ENCODE measurements at places on chromosomes 6 and 20.

GRCh38 chr6:493840-494239 is 102.3 kb downstream of the IRF4 start:
- no peak for DNase-seq

GRCh38 chr20:36367907-36368799 is 62.0 kb downstream of the DLGAP4 start:
- DNase-seq = no peak

GRCh38 chr20:62117658-62118057 is 4.6 kb upstream of the LSM14B start:
- DNase-seq = peak; percentile 63

DNA sequence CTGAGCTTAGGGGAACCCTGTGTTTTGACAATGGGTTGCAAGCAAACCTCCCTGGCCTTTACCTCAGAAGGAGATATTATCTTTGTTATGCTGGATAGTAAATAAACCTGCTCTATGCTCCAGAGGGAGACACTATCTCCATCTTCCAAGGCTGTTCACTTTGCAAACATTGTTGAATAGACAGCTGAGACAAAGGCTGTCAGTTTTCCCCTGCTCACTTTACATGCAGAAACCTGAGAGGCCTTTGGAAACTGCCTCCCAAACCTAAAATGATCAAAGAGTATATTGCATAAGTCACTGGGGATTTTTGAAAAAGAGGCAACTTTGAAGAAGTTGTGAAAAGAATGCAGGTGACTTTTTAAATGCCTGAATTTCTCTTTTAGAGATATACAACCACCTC is 61.6 kb downstream of the MRAP2 start:
- DNase-seq = no peak

DNA sequence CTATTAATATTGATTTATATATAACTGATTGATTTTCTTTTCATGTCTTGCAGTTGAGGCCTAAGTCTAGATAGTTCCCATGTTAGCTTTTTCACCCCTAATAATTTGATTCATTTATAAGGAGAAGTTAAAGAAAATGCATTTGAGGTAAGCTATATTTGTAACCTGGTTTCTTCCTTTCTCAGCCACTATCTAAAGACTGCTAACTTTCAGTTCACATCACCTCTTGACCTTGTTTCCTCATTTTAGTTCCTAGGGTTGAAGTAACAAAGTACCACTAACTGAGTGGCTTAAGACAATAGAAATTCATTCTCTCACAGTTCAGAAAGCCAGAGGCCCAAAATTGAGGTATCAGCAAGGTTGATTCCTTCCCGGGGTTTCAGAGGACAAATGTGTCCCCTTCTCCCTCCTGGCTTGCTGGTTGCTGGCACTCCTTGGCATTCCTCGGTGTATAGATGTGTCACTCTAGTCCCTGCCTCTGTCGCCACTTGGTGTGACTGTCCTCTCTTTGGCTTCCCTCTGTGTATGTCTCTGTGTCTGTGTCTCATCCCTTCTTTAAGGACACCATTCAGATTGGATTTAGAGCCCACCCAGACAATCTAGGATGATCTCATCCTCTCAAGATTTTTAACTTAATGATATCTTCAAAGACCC is 55.9 kb upstream of the C20orf144 start:
- DNase-seq = no peak

DNA sequence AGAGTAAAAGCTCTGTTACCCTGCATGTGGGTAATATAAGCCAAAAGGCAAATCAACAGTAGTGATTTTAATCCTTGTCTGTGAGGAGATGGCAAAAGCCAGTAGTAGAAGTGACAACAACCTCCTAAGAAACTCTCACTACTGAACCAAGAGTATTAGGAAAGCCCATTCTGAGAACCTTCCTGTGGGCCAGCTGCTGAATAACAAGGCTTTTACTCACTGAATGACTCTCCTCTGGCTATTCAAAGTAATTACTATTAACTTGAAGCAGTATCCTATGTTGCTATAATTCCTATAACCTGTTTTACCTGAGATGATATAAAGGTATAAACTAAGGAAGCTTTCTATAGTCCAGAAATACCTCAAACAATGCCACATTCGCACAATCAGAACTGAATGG is 55.1 kb downstream of the CHD6 start:
- no peak for DNase-seq

DNA sequence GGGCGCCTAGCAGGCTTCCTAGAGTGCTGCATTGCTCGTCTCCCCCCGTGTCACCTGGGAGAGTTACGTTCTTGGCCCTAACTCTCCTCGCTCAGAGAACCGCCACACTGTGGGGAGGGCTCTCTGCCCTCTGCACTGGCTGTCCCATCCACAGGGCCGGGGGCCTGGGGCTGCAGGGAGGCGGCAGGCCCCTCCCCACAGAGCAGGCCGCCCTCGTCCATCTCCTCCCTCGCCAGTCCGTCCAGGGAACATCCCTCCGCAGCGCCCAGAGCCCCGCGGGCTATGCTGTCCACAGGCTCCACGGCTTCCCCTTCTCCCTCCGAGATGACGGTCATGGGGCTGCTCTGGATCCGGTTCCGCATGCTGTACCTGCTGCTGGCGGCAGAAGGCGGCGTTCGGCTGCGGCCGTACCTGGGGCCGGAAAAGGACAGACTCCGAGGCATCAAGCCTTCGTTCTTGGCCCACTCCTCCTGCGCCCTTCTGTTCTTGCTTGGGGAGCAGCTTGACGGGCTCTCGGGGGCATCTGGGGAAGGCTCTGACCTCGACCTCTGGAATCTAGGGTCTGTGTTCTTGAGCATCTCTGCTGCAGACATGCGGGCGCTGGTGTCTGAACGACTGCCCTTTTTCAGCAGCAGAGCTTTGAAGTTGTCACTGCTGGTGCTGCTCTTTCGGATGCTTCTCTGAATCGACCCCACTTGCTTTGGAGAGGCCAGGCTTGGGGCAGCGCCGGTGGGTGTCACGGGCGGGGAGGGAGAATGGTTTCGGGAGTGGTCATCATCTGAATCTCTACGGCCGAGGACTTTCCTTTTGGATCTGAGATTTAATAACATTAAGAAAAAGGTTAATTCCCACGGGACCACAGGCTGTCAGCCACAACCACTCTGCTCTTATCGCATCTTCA is 20.2 kb downstream of the HEBP2 start:
- no peak for DNase-seq

GRCh38 chr20:15011631-15012030 is 674.2 kb upstream of the FLRT3 start:
- no peak for DNase-seq

DNA sequence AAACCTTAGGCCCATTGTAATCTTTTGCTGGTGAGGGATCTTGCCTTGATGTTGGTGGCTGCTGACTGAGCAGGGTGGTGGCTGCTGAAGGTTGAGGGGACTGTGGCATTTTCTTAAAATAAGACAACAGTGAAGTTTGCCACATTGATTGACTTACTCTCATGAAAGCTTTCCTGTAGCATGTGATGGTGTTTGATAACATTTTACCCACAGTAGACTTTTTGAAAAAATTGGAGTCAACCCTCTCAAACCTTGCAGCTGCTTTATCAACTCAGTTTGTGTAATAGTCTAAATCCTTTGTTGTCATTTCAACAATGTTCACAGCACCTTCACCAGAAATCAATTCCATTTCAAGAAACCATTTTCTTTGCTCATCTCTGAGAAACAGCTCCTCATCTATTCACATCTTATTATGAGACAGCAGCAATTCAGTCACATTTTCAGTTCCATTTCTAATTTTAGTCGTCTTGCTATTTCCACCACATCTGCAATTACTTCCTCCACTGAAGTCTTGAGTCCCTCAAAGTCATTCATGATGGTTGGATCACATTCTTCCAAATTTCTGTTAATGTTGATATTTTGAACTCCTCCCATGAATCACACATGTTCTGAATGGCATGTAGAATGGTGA is 37.2 kb downstream of the CST9L start:
- no peak for DNase-seq

- DNase-seq = no peak
Measured at GRCh38 chr6:11585426-11586016, 48.0 kb downstream of the TMEM170B start.

DNA sequence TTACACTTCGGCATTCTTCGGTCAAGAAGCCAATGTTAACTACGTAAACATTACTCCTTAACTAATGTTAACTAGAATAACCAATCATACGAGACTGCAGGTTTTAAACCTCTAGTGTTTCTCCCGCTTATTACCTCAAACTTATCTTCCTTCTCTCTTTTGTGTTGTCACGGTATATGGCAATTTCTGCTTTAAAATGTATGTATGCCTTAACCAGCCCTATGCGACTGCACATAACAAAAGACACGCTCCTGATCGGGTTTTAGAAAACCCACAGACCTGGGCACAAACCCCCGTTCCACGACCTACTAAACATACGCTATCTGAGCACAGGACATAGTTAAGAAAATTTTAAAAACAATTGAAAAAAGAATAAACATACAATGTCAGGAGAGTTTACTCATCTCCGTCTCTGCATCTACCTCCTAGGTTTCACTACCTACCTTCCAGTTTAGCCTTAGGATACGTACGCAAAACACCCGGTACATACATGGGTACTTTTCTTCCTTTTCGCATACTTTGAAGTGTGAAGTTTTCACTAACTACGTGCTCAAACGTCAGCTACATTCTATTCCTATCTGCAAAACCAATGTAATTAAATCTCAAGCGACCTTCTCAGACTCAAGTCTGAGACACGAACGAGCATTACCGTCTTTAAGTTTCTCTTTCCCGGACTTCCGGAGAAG is 1.1 kb downstream of the CD164 start:
- peak; percentile 60 for DNase-seq

- no peak for DNase-seq
Measured at GRCh38 chr6:73491377-73491776, 29.5 kb downstream of the EEF1A1 start.

DNA sequence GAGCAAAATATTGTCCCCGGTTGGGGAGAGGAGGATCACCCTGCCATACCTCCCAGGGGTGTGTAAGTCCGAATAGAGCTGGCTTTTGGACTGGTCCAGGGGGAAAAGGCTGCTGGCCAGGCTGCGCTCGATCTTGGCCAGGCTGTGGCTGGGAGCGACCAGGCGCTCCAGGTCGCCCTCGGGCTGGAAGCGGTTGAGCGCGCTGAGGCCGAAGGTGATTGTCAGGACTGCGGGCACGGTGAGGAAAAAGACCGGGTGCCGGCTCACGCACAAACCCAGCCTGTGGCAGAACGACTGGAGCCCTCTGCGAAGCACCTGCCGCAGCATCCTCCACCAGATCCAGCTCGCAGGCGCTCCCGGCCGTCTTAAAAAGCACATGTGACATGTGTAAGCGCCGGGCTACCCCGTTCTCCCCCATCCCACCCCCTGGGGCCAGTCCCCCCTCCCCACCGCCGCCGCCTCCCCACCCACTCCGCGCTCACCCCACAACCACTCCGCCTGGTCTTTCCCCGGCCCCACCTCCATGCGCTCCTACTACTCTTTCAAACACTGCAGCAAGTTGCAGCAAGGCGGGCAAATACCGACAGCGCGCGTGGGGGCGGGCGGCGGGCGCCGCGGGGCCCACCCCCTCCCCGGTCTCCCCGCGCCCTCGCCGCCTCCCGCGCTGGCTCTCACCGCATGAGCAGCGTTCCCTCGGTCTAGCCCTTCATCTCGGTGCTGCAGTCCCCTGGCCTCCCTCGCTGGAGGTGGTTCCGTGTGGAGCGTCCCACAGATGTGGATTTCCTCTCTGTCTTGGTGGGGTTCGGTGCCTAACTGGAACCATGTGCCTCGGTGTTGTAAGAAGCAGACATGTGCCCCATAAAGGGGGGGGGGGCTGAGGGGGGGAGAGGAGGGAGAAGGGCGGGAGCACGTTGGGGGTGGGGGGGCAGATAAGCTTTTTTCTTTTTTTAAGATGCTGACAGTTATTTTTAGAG is 42.4 kb downstream of the PTCHD4 start:
- DNase-seq = no peak

GRCh38 chr6:25327432-25327831 is 48.3 kb downstream of the CARMIL1 start:
- no peak for DNase-seq

GRCh38 chr6:37524025-37524969 is 24.6 kb upstream of the CCDC167 start:
- DNase-seq = no peak

All from T-helper 2 cell (primary cell).